ENCODE measurements at places on chromosomes 13 and 19.

DNA sequence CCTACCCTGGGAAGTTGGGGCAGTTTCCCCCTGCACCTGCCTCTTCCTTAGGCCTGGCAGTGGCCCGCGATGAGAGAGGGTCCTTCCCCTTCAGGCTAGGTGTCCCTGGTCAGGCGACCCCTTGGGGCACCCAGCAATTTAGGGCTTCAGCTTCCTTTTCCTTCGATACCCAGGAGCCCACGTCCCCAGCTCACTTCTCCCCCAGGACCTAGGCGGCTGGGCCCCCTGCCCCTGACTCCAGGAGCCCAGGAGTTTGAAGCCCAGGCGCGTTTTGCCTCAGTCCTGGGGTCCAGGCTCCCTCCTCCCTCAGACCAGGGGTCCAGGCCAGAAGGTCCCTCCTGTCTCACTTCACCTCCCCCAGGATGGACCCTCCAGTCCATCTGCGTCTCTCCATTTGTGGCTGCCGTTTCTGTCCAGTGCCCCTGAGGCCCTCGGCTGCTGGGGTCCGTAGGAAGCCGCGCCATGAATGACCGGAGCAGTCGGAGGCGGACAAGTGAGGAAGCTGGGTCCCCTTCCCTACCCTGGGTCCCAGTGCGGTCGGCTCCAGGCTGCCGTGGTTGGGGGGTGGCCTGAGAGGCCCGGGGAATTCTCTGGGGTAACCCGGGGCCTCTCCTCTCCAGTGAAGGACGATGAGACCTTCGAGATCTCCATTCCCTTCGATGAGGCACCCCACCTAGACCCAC is 714 bp downstream of the CCDC106 start:
- peak overlapping the region; percentile 59 for H3K4me3 ChIP-seq
- H3K27me3 ChIP-seq = no peaks in the 10 kb centered on the region
- H3K4me1 ChIP-seq = peaks cover 49% of the 10 kb centered on the region
- no peak overlapping the region for H3K27ac ChIP-seq
- no peak for DNase-seq

DNA sequence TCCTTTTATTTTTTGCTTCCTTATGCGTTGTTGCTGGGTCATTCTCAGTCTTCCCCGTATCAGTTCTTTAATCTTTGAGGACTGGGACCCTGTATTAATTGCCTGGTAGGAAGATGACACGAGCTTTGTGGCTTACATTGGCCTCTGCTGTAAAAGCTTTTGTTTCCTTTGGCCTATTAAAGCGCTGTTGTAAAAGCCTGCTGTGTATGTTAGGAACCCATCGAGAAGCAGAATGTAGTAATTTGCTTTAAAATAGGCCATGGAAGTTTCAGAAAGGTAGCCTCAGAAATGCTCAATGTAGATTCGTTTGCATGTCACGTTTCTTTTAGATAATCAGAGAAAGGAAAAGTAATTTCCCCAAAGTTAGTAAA is 257.5 kb upstream of the STARD13 start:
- H3K27me3 ChIP-seq = no peaks in the 10 kb centered on the region
- H3K4me1 ChIP-seq = peaks cover 31% of the 10 kb centered on the region
- peak overlapping the region; percentile 69 for H3K4me3 ChIP-seq

DNA sequence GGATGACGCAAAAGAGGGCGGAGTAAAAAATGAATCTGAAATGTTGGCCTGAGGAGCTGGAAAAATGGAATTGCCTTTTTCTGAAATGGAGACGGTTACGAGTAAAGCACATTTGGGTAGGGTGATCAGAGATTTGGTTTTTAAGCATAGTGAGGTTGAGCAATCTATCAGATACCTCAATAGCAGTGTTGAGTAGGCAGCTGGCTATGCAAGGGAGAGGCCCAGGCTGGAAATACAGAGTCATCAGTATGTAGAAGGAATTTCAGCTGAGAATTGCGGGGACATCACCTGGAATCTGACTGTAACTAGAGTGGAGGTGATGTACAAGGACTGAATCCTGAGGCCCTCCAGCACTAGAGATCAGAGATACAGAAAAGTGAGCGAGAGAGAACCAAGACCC is 224.8 kb downstream of the LMO7 start:
- H3K4me3 ChIP-seq = no peak overlapping the region
- DNase-seq = no peak
- H3K27me3 ChIP-seq = no peaks in the 10 kb centered on the region

DNA sequence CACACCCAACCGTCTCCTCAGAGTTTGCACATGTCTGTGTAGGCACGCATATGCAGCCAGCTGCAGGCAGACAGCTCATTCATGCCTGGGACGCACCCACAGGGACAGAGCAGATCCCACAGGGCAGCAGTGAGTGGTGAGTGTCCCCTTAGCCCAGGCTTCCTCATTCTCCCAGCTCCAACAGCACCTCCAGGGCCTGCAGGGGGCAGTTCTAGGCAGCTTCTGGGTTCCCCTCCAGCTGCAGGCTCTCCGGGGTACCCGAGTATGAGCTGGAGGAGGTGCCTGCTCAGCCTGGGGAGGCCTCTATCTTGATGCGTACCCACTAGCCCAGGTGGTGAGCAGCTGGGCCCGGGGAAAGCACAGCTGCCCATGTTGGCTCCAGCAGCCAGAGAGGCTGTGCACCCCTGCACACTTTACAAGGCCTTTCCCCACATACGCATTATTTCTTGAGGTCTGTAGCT is 1.3 kb upstream of the SHANK1 start:
- no peak overlapping the region for H3K27ac ChIP-seq
- H3K27me3 ChIP-seq = peaks cover 66% of the 10 kb centered on the region
- H3K4me1 ChIP-seq = peaks cover 28% of the 10 kb centered on the region
- DNase-seq = no peak

DNA sequence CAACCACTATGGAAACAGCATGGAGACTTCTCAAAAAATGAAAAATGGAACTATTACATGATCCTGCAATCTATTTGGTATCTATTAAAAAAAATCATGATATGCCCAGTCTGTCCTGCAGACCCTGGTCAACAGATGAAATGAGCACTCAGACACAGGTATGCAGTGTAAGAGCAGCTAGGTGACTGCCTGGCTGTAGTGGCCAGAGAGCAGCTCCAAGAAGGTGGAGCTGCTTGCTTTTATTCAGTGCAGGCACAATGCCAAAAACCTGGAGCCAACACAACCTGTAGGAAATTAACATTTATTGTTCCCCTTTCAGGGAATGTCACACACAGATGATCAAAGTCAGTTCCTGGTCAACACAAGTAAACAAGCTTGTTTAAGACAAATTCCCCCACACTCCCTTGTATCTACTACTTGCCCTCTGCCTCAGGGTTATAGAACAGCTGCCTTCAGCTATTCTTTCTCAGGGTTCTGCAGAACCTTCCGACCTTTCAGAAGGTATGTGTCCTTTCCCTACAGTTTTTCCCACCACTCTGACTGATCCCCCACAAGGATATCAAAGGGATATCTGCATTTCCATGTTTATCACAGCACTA is 933.7 kb upstream of the SLITRK5 start:
- H3K4me1 ChIP-seq = no peaks in the 10 kb centered on the region
- H3K27me3 ChIP-seq = no peaks in the 10 kb centered on the region
- H3K36me3 ChIP-seq = no peaks in the 10 kb centered on the region
- no peak for DNase-seq
- no peak overlapping the region for H3K4me3 ChIP-seq
- no peak overlapping the region for H3K27ac ChIP-seq

All from CD4-positive, alpha-beta T cell (primary cell).